ENCODE measurements at places on chromosomes 11 and 22. TPM values are rescaled to one million over a fixed set of nuclear protein-coding genes. Genes with fewer than 3 reads are reported as not detected.

CST6 gene
- 68.1 TPM for total RNA-seq

UFD1 gene
- total RNA-seq: 41.1 TPM

CARNS1 gene
- total RNA-seq: 0.91 TPM

DNA sequence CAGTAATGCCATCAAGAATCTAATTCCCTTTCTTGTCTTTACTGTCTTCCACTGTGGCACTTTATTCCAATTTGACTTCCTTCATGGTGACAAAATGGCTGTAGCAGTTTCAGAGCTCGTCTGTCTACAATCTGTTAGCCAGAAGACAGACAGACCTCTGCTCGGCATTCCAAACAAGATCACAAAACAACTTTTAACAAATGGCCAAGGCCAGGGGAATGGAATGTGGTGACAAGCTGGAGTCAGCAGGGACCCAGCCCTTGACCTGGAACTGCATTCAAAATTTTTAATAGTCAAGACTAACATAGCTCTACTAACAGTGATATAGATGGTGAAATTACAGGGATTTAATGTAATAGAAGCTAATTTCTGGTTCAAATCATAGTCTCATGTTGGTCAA, 637.2 kb downstream of the ETS1 start:
- H3K27ac ChIP-seq: no peak overlapping the region
- H3K4me1 ChIP-seq: no peaks in the 10 kb centered on the region
- no peaks in the 10 kb centered on the region for H3K27me3 ChIP-seq
- DNase-seq: no peak
- H3K4me3 ChIP-seq: no peak overlapping the region

GRCh38 chr11:17116117-17116516, 38.6 kb upstream of the RPS13 start:
- H3K27ac ChIP-seq: no peak overlapping the region
- H3K4me3 ChIP-seq: no peak overlapping the region
- no peaks in the 10 kb centered on the region for H3K27me3 ChIP-seq
- DNase-seq: no peak
- no peaks in the 10 kb centered on the region for H3K4me1 ChIP-seq

DNA sequence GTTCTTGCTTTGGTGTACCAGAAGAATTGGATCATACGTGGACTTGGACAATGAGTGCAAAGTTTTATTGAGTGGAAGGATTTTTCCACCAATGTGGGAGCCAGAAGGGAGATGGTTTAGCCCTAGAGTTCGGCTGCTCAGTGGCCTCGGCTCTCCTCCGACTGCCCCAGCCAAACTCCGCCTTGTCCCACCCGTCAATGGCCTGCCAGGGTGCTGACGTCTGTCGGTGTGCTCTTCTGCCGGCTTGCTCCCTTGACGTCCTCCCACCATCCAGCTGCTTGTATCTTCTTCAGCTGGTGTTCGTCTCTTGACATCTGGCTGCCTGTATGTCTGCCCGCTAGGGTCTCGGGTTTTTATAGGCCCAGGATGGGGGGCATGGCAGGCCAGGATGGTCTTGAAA, 154.8 kb downstream of the APOL5 start:
- H3K36me3 ChIP-seq: no peaks in the 10 kb centered on the region
- DNase-seq: no peak
- no peak overlapping the region for H3K27ac ChIP-seq
- H3K27me3 ChIP-seq: no peaks in the 10 kb centered on the region
- peaks cover 1% of the 10 kb centered on the region for H3K4me1 ChIP-seq

- no peaks in the 10 kb centered on the region for H3K4me1 ChIP-seq
- no peak for DNase-seq
- H3K36me3 ChIP-seq: no peaks in the 10 kb centered on the region
- H3K27me3 ChIP-seq: no peaks in the 10 kb centered on the region
- no peak overlapping the region for H3K27ac ChIP-seq
Observed at GRCh38 chr11:116257883-116258282, 514.9 kb downstream of the BUD13 start.

DNA sequence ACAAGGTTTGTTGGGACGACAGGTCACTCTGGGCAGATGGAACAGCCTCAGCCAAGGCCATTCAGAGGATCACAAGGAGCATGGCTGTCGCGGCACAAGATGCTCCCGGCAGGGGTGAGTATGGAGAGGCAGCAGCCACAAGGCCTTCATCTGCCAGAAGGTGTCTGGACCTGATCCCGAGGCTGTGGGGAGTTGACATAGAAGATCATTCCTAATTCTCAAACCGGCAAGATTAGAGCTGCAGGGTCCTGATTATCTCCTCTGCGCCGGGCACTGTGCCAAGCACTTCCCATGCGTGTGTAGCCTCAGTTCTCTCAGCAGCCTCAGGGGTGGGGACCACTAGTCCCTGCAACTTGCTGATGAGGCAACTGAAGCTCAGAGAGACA, 32.3 kb upstream of the RFPL3 start:
- H3K4me3 ChIP-seq: no peak overlapping the region
- H3K27ac ChIP-seq: no peak overlapping the region
- no peak for DNase-seq
- H3K27me3 ChIP-seq: no peaks in the 10 kb centered on the region
- H3K4me1 ChIP-seq: no peaks in the 10 kb centered on the region
- H3K36me3 ChIP-seq: no peaks in the 10 kb centered on the region

DNA sequence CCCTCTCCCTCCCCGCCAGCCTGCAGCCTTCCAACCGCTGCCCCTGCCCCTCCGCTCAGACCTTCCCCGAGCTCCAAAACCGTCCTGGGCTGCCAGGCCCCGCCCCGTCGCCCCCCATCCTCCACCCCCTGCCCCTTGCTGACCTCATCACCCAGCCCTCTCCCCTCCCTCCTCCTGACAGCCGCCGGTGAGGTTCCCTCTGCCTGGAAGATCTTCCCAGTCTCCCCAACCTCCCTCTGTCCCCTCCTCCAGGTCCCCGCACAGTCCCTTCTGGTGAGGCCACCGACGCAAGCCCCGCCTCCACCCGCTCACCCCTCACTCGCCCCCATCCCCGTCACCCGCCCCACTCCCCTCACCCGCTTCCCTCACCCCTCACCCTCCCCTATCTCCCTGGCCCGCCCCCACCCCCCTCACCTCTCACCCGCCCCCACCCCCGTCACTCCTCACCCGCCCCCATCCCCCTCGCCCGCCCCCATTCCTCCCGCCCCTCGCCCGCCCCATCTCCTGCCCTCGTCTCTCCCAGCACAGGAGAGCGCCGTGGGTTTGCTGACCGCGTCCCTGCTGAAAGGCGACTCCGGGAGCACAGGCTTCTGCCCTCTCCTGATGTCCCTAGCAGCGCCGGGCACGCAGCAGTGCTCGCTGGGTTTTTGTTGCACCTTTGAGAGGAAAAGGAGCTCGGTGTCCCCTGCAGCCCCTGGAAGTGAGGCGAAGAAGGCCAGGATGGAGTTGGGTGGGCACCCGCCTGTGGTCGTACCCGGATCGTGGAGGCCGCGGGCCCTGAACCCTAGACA, 16.4 kb upstream of the UPK3A start:
- H3K27ac ChIP-seq: no peak overlapping the region
- peaks cover 26% of the 10 kb centered on the region for H3K4me1 ChIP-seq
- peak overlapping the region; percentile 54 for H3K4me3 ChIP-seq
- no peaks in the 10 kb centered on the region for H3K27me3 ChIP-seq

DNA sequence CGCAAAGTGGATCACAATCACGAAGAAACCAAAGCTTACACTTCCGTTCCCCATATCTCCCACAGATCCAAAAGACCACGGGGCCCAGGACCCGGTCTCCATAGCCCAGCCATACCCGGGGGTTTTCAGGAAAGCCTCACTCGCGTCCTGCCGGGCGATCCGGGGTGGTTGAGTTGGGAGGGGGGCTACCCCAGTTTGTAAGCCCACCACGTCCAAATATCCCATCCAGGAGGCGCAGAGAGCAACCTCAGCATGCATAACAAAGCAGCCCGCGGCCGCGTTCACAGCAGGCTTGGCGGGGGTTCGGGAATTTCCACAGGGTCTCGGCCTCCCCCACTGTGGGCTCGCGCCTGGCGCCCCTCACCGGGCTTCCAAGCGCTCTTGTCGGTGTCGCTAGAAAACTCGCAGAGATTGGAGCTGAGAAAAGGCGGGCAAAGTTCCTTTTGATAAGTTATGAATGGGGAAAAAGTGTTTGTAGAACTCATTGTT, 9.5 kb downstream of the SDF2L1 start:
- peak overlapping the region; percentile 36 for H3K27ac ChIP-seq
- H3K4me3 ChIP-seq: peak overlapping the region; percentile 51
- no peaks in the 10 kb centered on the region for H3K27me3 ChIP-seq
- H3K36me3 ChIP-seq: no peaks in the 10 kb centered on the region
- peaks cover 16% of the 10 kb centered on the region for H3K4me1 ChIP-seq
- DNase-seq: no peak

DNA sequence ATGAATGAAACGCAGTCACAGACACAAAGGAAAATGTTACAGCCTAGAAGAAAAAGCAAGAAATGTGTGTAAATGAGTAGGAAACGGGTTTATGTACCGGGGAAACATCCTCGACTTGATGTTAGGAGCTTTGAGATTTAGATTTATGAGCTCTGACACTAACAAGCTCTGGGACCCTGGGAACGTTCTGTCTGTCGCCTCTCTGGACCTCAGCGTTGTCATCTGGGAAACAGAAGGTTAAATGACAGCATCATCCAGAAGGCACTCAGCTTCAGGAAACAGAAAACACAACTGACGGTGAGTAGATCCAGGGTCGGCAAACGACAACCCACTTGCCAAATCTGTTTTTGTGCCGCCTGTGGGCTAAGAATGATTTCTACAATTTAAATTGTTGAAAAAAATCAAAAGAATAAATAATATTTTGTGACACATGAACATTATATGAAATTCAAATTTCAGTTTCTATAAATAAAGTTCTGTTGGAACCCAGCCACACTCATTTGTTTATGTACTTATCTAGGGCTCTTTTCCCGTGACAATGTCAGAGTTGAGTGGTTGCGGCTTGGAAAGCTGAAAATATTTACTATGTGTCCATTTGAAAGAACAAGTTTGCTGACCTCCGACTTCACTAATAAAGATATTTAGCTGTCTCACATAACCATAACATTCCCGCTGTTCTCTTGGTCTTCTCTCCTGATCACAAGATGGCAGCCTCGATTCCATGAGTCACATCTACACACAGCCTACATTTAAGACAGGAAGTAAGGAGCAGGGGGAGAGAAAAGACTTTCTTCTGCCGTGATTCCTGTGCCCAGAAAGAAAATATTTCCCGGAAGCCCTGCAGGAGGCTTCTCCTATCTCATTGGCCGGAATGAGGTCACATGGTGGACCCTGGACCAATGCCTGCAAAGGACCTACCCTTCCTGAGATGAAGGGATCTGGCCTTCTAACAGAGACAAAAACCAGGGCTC, 47.1 kb upstream of the SYT13 start:
- DNase-seq: no peak
- H3K27ac ChIP-seq: peak overlapping the region; percentile 68
- H3K27me3 ChIP-seq: no peaks in the 10 kb centered on the region
- peak overlapping the region; percentile 33 for H3K4me3 ChIP-seq

DNA sequence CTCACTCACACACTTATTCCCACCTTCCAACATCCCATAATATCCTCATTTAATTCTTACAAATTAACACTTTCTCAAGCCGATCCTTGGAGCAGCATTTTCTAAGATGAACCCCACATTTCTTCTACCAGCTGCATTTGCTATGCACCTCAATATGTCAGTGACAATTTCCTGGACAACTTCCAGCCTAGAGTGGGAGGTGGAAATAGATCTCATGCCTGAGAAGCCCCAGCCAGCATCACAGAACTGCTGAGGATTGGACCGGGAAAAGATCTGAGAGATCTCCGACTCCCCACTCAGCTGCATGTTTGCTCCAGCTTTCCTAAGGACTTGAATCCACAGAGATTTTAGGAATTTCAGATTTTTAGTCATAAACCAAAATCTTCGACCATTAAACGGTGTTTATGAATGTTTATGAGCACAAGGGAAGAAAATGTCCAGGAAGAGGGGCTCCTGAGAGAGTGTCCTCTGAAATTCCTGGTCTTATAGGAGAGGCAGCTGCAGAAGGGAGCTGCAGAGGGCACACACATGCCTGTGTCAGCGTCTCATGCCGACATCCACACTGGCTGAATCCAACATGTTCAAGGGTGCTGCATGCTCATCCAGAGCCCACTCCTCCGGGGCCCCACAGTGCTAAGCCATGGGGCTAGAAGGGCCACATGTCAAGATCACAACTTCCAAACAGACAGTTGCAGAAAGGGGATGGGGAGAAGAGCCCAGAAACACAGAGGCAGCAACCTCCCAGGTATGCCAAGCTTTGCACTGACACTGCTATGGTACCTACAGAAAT, 68.6 kb downstream of the MICAL3 start:
- H3K27ac ChIP-seq: no peak overlapping the region
- H3K36me3 ChIP-seq: no peaks in the 10 kb centered on the region
- no peaks in the 10 kb centered on the region for H3K4me1 ChIP-seq

DNA sequence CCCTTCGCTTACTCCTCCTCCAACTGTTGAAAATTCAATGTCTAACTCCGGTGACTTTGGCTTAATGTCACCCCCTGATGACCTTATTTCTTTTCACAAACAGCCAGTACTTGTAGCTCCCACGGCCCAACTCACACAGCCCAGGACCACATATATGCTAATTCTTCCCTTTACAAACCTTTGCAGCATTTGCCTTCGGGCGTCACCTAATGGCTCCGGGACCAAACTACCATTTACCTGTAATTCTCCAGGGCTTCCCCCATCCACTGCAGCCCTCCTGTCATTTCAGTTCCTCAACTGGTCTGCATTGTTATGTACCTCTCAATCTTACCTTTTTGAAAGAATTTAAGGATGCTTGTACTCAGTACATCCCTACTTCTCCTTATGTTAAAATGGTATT, 29.8 kb upstream of the OR56B4 start:
- no peaks in the 10 kb centered on the region for H3K4me1 ChIP-seq
- H3K4me3 ChIP-seq: no peak overlapping the region
- no peaks in the 10 kb centered on the region for H3K36me3 ChIP-seq
- no peak for DNase-seq

DNA sequence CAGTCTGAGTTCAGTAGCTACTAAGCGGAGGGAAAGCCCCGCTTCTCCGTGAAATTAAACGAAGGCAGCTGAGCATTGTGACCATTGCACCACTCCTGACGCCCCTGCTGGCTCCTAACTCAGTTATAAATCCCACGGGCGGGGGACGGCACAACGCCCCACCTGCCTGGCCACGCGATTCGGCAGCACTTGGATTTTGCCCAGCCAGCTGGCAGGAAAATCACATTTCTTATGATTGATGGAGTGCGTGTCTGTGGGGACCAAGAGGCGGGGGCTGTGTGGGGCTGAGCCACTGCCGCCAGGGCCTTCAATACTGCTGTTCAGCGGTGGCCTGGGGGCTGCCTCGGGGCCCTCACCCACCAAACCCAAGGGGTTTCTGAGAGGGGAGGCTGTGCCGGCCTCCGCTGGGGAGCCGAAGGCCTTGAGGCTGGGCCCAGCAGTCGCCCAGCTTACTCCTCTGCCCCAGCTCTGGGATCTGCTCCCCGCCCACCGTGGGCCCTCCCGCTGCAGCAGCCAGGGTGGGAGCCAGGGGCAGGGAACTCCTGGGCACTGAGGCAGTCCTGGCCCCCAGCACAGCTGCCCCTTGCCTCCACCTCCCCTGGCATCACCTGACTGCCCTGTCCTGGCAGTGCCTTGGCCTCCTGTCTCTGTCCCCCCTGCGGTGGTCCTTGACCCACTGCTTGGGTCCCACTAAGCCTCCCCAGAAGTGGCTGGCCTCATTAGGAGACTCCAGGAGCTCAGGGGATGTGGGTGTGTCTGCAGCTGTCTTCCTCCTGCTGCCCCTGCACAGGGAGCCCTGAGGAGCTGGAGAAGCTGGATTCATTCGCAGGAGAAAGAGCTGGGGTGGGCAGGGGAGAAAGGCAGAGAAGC, 30.7 kb downstream of the SHISAL1 start:
- H3K27ac ChIP-seq: no peak overlapping the region
- no peaks in the 10 kb centered on the region for H3K27me3 ChIP-seq
- H3K4me1 ChIP-seq: no peaks in the 10 kb centered on the region
- no peak overlapping the region for H3K4me3 ChIP-seq

- H3K4me1 ChIP-seq: peaks cover 82% of the 10 kb centered on the region
- no peak overlapping the region for H3K4me3 ChIP-seq
- H3K36me3 ChIP-seq: peaks cover 9% of the 10 kb centered on the region
- H3K27ac ChIP-seq: peak overlapping the region; percentile 96
- no peaks in the 10 kb centered on the region for H3K27me3 ChIP-seq
- no peak for DNase-seq
Observed at GRCh38 chr11:118615976-118616371, 8.6 kb downstream of the PHLDB1 start.
